WERI-Rb-1 (cell line): ENCODE measurements at places on chromosomes 1 and 21.

GRCh38 chr1:76374086-76374485, 299.5 kb downstream of the ST6GALNAC3 start:
- DNase-seq = no peak

- no peak for DNase-seq
Observed at GRCh38 chr1:89590341-89591080, 42.4 kb upstream of the LRRC8C start.

GRCh38 chr1:201021630-201022492, 1.7 kb downstream of the KIF21B start:
- peak; percentile 83 for DNase-seq

DNA sequence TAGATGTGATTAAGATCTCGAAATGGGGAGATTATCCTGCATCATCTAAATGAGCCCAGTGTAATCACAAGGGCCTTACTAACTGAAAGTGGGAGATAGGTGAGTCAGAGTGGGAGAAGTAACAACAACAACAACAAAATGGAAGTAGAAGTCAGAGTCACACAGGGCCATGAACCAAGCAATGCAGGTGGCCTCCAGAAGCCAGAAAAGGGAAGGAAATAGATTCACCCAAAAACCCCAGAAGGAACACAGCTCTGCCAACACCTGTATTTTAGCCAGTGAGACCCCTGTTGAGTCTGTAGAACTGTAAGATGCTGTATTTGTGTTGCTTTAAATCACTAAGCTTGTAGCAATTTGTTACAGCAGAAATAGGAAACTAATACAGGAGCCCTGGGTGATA, 4.1 kb downstream of the TAGLN2 start:
- no peak for DNase-seq

DNA sequence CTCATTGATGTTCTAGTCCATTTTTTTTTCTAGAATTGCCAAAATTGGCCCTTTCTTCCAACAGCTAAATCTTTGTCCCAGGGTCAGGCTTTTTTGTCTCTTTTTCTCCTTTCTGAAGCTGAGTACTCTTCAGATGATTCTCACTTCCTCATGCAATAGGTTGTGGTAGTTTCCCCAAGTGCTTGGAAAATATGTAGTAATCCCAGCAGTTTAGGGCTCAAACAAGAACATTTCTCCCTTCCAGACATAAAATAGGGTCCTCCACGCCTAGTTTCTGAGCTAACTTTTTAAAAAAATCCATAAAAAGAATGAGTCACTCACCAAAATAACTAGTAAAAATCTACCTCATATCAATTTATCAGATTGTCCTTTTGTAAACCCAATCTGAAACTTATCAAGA, 10.0 kb upstream of the MCOLN3 start:
- no peak for DNase-seq

GRCh38 chr1:21939650-21940374, 2.7 kb upstream of the HSPG2 start:
- DNase-seq = peak; percentile 75

DNA sequence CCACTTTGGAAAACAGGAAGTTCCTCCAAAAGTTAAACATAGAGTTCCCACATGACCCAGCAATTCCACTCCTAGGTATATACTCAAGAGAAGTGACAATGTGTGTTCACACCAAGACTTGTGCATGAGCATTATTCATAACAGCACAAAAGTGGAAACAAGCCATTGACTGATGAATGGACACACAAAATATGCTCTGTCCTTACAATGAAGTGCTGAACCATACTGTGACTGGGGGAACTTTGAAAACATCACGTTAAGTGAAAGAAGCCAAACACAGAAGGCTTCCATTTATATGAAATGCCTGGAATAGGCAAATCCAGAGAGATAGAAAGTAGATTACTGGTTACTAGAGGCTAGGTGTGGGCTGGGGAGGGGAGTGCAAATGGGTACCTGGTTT, 150.3 kb downstream of the ZSCAN20 start:
- DNase-seq = no peak

GRCh38 chr1:20354610-20355009, 63.9 kb downstream of the VWA5B1 start:
- DNase-seq = no peak
